ENCODE measurements at places on chromosomes 3 and 15.
A peak's percentile ranks its signal among the peaks of the same experiment; 100 is the strongest.

- DNase-seq = no peak
Measured at GRCh38 chr15:75544359-75544758, 34.8 kb downstream of the PTPN9 start.

DNA sequence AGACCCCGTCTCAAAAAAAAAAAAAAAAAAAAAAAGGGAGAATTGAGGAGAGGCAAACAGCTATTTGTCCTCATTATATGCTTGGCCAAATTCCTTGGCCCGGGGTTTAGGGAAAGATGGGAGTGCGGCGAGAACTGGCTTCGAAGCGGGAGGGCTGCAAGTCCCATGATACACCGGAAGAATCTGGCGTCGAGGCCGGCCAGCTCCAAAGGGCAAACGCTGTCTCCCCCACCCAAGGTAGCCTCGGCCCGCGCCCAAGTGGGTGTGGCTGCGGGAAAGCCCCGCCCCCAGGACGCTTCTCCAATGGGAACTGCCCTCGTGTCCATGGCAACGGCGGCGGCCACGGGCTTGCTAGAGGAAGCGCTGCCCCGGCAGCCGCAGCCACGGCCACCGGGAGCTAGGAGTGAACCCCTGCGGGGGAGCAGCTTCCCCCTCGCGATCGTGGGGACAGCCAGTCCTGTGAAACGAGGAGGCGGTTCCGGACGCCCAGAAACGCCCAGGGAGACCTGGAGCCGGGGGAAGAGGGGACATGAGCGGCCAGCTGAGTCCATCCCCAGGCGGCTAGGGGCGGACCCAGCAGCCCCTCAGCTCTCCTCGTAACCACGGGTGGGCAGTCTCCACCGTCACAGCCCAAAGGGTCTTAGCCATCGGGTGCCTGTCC, at the start of gene TTLL13:
Gene TTLL13, plus strand, starts transcription at position 354 of the 661 bp plus-strand sequence. CDS start 1,075 bp downstream, outside the sequence.
- peak; percentile 78 for DNase-seq

- no peak for DNase-seq
Measured at GRCh38 chr3:8324747-8325146, 176.9 kb upstream of the LMCD1 start.

- DNase-seq = no peak
Measured at GRCh38 chr15:101479851-101480612, 9.5 kb downstream of the PCSK6 start.

DNA sequence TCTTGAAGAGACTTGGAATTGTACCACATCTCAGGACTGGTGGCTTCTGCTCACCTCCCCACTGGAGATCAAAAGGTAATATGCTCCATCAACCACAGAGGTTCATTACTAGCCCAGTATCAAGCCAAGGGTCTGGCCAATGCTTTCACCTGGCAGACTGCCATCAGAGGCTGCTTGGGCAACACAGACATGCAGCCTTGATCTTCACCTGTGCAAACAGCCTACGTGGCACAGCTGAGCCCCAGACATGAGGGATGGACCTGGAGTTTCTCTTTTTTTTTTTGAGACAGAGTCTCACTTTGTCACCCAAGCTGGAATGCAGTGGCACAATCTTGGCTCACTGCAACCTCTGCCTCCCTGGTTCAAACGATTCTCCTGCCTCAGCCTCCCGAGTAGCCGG, 105.6 kb upstream of the HES1 start:
- no peak for DNase-seq

DNA sequence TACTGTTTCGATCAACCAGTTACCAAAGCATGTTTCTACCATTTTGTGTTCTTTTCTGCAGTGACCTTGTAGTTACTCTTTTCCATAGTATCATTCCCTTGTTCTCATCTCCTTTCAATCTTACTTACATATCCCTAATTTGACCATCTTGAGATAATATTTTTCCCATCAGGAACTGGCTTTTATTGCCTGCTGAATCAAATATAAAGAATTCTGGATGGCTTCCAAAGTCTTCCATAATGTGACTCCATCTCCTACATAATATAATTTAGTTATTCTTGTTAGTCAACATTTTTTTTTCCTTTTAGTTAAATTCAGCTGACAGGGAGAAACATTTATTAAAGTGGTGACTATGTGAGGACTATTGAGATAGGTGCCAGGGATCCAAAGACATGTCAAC, 7.0 kb downstream of the USP8 start:
- no peak for DNase-seq

DNA sequence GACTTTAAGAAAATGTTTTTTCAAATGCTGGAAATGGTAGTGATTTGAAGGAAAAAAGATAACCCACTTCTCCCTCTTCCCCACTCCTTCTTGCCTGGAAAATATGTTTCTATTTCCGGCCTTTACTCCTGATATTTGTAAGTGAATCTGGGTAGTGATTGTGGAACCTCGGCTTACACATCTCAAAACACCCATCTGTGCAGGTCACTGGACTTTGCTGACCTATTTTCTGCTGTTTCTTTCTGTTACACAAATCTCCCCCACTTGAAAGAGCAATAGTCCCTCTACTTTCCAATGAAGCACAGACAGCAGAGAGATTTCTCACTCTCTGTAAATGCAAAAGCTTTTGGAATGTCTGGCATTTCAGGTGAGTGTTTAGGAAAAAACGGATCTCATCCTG, 76.9 kb upstream of the ICE2 start:
- DNase-seq = no peak

DNA sequence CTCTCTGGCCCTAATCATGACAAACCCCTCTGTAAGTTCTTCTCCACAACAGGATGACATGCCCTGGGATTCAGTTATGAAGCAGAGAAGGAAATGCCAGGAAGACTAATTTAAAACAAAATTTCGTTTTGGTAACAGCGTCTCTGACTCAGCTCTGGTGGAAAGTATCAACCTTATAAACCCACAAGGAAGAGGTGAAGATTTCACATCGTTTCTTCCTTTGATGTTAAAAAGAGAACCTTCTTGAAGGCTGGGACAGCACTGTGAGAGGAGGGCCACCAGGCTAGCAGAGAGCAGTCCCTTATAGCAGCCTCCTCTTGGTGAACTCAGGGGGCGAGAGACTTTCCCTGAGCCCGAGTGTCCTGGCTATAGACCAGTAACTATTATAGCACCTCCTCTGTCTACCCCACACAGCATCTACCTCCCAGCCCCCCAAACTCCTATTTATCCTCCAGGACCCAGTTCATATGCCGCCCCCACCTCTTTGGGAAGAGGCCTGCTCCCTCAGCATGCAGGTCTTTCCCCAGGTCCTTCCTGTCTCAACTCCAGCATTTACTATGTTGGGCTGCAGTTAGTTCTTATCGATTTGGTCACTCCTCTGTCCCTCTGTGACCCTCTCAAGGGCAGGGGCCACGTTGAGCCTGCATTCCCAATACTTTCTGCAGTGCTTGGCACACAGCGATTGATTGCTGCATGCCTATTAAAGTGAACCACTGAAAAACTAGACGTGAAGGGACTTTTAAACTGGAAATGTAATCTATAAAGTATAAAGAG, 321.5 kb upstream of the ICE2 start:
- DNase-seq = no peak

GRCh38 chr15:60829416-60829815, 350.5 kb upstream of the ICE2 start:
- no peak for DNase-seq

- no peak for DNase-seq
Measured at GRCh38 chr3:186477876-186478275, 66.3 kb downstream of the CRYGS start.

DNA sequence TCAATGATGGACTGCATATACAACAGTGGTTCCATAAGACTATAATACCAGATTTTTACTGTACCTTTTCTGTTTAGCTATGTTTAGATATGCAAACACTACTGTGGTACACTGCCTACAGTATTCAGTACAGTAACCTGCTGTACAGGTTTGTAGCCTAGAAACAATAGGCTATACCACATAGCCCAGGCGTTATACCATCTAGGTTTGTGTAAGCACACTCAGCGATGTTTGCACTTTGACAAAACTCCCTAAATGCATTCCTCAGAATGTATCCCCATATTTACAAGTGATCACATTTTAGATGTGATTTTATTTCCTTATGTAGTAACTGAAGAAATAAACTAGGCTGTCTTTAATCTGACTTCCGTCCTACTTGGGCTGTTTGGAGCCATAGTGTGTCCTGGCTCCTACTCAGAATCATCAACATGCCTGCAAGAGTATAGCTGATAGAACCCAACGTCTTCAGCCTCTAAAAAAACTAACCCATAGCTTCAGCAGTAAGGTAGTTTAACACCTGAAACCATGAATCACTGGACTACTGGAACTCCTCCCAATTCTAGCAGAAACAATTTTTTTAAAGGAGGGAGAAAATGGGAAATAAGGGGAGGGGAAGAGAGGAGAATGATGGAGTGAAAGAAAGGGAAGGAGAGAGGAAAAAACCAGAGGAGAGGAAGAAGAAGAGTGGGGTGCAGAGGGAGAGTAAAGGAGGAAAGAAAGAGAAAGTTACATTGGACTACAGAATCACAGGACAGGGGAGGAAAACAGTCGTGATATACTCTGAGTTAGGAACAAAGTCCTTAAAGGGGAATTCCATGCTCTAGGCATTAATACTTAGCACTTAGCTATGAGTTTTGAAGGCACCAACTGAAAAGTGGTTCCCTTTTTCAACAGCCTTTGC, 67.7 kb upstream of the PLXND1 start:
- no peak for DNase-seq

DNA sequence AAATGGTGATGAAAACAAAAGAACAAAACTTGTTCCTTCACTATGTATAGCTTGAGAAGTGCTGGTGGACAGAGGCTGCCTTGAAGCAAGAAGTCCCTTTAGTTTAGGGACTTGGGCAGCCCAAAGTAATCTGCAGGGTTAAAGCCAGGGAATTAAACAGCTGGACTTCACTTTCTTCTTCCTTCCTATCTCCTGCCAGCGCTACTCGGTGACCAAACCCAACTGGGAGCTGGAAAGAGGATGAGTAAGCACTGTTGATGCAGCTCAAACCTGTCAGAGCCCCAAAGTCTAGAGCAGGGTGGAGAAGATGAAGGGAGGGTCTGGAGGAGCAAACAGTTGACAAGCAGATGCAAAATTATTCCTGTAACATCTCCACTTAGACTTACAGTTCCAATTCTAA, 73.1 kb upstream of the FBN1 start:
- DNase-seq = no peak

- no peak for DNase-seq
Measured at GRCh38 chr3:184993394-184993793, 159.5 kb downstream of the C3orf70 start.

GRCh38 chr3:56720849-56721248, 37.8 kb upstream of the TASOR start:
- DNase-seq = no peak

DNA sequence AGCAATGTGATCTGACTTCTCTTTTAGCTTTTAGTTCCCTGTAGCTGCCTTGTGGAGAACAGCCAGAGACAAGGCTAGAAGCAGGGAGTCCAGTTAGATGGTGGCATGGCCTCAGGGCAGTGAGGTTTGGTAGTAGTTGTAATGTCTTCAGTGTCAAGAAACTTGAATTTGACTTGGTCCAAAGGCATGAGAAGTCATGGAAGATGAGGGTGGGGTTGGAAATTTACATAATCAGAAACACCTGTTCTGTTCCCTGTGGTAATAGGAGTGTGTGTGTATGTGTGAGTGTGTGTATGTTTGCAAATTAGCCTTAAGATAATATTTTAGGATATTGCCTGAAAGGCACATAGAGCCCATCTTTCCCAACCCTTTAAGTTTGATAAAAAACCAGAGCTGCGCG, 55.2 kb upstream of the GCNT3 start:
- no peak for DNase-seq

DNA sequence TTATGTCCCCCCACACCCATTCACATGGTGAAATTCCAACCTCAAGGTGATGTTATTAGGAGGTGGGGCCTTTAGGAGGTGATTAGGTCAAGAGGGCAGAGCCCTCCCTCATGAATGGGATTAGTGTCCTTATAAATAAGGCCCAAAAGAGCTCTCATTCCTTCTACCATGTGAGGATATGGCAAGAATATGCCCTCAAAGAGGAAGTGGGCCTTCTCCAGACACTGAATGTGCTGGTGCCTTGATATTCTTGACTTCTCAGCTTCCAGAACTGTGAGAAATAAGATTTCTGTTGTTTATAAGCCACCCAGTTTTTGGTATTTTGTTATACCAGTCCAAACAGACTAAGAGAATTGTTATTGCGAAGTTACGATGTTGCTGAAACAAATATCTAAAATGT, 94.4 kb downstream of the ANKRD28 start:
- no peak for DNase-seq

- DNase-seq = no peak
Measured at GRCh38 chr15:58525991-58526421, 94.2 kb downstream of the LIPC start.

GRCh38 chr3:36312351-36312750, 68.0 kb upstream of the STAC start:
- no peak for DNase-seq

- no peak for DNase-seq
Measured at GRCh38 chr3:171362575-171362974, 97.6 kb downstream of the TNIK start.

GRCh38 chr3:119672776-119673175, 4.4 kb downstream of the COX17 start:
- DNase-seq = no peak

DNA sequence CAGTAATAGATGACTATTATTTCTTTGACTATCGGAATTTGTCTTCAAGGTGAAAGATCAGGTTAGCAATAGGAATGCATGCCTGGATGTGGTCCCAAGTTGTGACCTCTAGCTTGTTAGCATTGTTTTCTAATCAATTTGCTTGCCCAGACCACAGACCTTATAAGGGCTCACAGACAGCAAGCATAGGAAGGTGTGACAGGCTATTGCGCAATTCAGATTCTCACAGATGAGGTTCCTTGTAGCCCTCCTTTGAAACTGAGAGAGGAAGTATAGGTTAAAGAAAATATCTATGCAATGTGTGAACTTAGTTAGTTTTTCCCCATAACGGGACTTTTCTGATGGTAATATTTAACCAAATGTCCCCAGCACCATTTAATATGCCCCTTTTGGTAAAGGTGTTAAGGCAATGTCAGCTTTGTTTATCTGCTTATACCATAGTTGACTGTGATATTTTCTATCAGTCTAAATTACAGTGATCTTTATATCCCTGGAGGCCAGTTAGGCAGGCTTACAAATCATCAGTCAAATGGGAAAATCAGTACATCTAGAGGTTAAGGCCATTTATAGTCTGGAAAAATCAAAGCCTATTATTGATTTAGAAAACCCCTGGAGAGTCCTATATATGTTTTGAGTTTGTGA, 168.1 kb upstream of the MBNL1 start:
- DNase-seq = no peak

- no peak for DNase-seq
Measured at GRCh38 chr3:114299941-114300624, 6.3 kb downstream of the TIGIT start.

DNA sequence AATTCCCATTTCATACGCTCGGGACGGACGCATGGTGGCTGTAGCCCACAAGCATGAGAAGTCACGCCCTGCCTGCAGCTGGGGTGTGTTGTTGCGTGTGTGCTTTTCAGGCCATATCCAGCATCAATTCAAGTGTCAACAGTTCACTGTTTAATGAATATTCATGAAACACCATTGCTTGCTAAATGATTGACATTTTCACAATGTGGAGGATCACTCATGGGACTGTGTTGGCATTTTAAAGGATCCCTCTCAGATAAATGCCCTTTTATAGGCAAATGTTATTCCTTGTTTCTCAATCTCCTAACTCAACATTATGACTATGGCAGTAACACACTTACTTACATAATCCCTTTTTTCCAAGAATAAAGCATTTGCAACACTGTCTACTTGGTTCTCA, 511.3 kb downstream of the GABRG3 start:
- no peak for DNase-seq

All from right renal cortex interstitium (tissue), 3 donors.